ENCODE measurements at places on chromosomes 3 and 15. TPM values are rescaled to one million over a fixed set of nuclear protein-coding genes. Genes with fewer than 3 reads are reported as not detected.

Gene CLDN16
- 4.8 TPM for total RNA-seq

Gene FETUB
- total RNA-seq, result not detected

Gene NR1I2
- total RNA-seq, result 6.0 TPM

- no peak overlapping the region for H3K27ac ChIP-seq
- no peak overlapping the region for H3K4me3 ChIP-seq
- H3K27me3 ChIP-seq, result no peaks in the 10 kb centered on the region
Measured at GRCh38 chr3:177410730-177411129, 213.4 kb upstream of the TBL1XR1 start.

Gene MYLK
- 10.7 TPM for total RNA-seq

DNA sequence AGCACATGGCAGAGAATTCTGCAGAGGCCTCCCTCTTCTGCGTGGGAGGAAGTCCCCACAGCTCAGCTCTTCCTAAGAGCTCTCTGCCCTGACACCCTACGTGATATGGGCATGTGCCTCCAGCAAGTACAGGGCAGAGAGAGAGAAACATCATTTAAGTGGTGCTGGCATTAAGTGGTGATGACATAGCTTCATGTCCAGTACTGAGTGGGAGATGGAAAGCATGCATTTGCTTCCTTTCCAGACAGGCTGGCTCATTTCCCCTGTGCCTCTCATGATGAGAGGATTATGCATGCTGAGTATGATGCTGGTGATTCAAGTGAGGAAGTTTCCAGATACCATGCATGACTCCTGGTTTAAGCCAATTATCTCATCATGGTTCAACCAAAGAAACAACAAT lies 26.9 kb downstream of the BFSP2 start:
- H3K4me3 ChIP-seq, result no peak overlapping the region
- H3K27ac ChIP-seq, result no peak overlapping the region
- peaks cover 5% of the 10 kb centered on the region for H3K36me3 ChIP-seq
- H3K27me3 ChIP-seq, result peaks cover 68% of the 10 kb centered on the region
- H3K4me1 ChIP-seq, result no peaks in the 10 kb centered on the region
- DNase-seq, result no peak

Gene LRRC31
- total RNA-seq, result 2.8 TPM

GRCh38 chr3:50675179-50676030 lies 678 bp downstream of the DOCK3 start:
- no peaks in the 10 kb centered on the region for H3K36me3 ChIP-seq
- no peak overlapping the region for H3K4me3 ChIP-seq

Gene DLL4
- total RNA-seq, result not detected

Gene LEKR1
- 5.1 TPM for total RNA-seq

- H3K27me3 ChIP-seq, result no peaks in the 10 kb centered on the region
- no peaks in the 10 kb centered on the region for H3K4me1 ChIP-seq
- no peak for DNase-seq
Measured at GRCh38 chr15:31605467-31605931, 278.9 kb downstream of the KLF13 start.

GRCh38 chr3:179072100-179072438 lies 460 bp upstream of the ZMAT3 start:
- peaks cover 26% of the 10 kb centered on the region for H3K4me1 ChIP-seq
- peak; percentile 22 for DNase-seq
- peak overlapping the region; percentile 69 for H3K27ac ChIP-seq
- H3K36me3 ChIP-seq, result peaks cover 16% of the 10 kb centered on the region
- no peaks in the 10 kb centered on the region for H3K27me3 ChIP-seq

DNA sequence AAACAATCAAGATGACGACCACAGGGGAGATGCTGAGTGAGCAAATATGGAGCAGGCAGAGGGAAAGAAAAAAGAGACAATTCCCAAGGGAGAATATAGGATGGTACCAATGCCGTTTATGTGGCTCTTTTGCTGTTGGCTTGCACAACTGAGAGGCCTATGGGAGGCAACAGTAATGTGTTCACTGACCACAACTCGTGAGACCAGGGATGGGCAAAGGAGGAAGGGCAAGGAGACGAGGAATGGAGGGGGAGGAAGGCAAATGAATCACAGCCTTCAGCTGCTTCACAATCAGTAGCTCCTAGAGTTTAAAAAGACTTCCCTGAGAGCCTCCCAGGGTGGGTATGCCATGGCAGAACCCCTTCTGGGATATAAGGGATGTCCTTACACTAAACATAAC lies 131.5 kb downstream of the SLC9A9 start:
- peaks cover 32% of the 10 kb centered on the region for H3K27me3 ChIP-seq
- no peak for DNase-seq
- H3K27ac ChIP-seq, result no peak overlapping the region
- H3K36me3 ChIP-seq, result no peaks in the 10 kb centered on the region
- H3K4me1 ChIP-seq, result no peaks in the 10 kb centered on the region

DNA sequence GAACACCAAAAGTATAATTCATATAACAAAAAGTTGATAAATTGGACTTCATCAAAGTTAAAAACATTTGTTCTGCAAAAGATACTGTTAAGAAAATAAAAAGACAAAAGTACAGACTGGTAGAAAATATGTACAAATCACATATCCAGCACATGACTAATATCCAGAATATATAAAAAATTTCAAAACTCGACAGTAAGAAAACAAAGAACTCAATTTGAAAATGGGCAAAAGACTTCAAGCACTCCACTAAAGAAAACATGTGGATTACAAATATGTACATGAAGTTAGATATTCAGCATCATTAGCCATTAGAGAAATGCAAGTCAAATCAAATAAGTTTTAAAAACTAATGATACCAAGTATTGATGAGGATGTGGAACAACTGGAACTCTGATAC lies 6.7 kb downstream of the GK5 start:
- H3K4me3 ChIP-seq, result no peak overlapping the region
- H3K36me3 ChIP-seq, result peaks cover 3% of the 10 kb centered on the region
- no peak overlapping the region for H3K27ac ChIP-seq

GRCh38 chr15:63675263-63675662 lies 78.1 kb downstream of the FBXL22 start:
- no peaks in the 10 kb centered on the region for H3K27me3 ChIP-seq
- DNase-seq, result no peak
- no peaks in the 10 kb centered on the region for H3K4me1 ChIP-seq

- H3K4me3 ChIP-seq, result no peak overlapping the region
- no peaks in the 10 kb centered on the region for H3K27me3 ChIP-seq
- no peaks in the 10 kb centered on the region for H3K36me3 ChIP-seq
- DNase-seq, result no peak
- no peak overlapping the region for H3K27ac ChIP-seq
Measured at GRCh38 chr3:144875211-144875610, 903.6 kb downstream of the DIPK2A start.

Gene C3orf49
- total RNA-seq, result not detected

GRCh38 chr3:171460725-171461524 lies 720 bp upstream of the TNIK start:
- peak overlapping the region; percentile 85 for H3K27ac ChIP-seq
- H3K27me3 ChIP-seq, result no peaks in the 10 kb centered on the region
- H3K36me3 ChIP-seq, result peaks cover 39% of the 10 kb centered on the region
- peak overlapping the region; percentile 97 for H3K4me3 ChIP-seq

- no peak overlapping the region for H3K27ac ChIP-seq
- no peak for DNase-seq
- no peaks in the 10 kb centered on the region for H3K27me3 ChIP-seq
- H3K4me1 ChIP-seq, result peaks cover 25% of the 10 kb centered on the region
- H3K4me3 ChIP-seq, result no peak overlapping the region
- H3K36me3 ChIP-seq, result no peaks in the 10 kb centered on the region
Measured at GRCh38 chr3:23000371-23000770, 202.8 kb upstream of the UBE2E2 start.

GRCh38 chr3:42090973-42091731 lies at the start of gene TRAK1:
TSS of gene TRAK1 (plus strand) at chr3:42091357. CDS start at chr3:42091470, 113 bp downstream.
- no peaks in the 10 kb centered on the region for H3K36me3 ChIP-seq
- no peak for DNase-seq
- H3K4me1 ChIP-seq, result no peaks in the 10 kb centered on the region
- no peaks in the 10 kb centered on the region for H3K27me3 ChIP-seq
- H3K4me3 ChIP-seq, result no peak within 1 kb of the TSS

Gene UBA5
- 66.6 TPM for total RNA-seq

GRCh38 chr3:51709004-51709420 lies 2.1 kb downstream of the GRM2 start:
- H3K36me3 ChIP-seq, result no peaks in the 10 kb centered on the region
- H3K4me3 ChIP-seq, result no peak overlapping the region
- H3K4me1 ChIP-seq, result no peaks in the 10 kb centered on the region
- H3K27me3 ChIP-seq, result peaks cover 1% of the 10 kb centered on the region
- H3K27ac ChIP-seq, result no peak overlapping the region

Gene SOX2
- 0.39 TPM for total RNA-seq

- no peak for DNase-seq
- no peaks in the 10 kb centered on the region for H3K27me3 ChIP-seq
- peak overlapping the region; percentile 91 for H3K27ac ChIP-seq
- peak overlapping the region; percentile 56 for H3K4me3 ChIP-seq
- H3K4me1 ChIP-seq, result peaks cover 26% of the 10 kb centered on the region
Measured at GRCh38 chr15:101167411-101167752, 84.5 kb downstream of the CHSY1 start.

Gene SPINK8
- not detected for total RNA-seq

DNA sequence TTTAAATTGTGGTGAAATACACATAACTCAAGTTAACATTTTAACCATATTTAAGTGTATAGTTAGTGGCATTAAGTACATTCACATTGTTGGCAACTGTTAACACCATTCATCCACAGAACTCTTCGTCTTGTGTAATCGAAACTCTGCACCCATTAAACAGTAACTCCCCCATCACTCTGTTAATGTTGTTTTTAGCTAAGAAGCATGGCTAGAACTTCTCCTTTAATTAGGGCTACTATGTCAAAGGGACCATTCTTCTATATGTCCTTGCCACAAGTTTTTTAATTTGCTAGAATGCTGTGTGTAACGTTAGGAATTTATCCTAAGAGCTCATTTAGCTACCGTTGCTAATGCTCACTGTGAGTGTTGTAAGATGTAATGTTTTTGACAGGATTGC lies 60.6 kb downstream of the MAP2K5 start:
- no peaks in the 10 kb centered on the region for H3K4me1 ChIP-seq
- H3K27ac ChIP-seq, result no peak overlapping the region
- DNase-seq, result no peak
- no peak overlapping the region for H3K4me3 ChIP-seq
- H3K36me3 ChIP-seq, result no peaks in the 10 kb centered on the region

DNA sequence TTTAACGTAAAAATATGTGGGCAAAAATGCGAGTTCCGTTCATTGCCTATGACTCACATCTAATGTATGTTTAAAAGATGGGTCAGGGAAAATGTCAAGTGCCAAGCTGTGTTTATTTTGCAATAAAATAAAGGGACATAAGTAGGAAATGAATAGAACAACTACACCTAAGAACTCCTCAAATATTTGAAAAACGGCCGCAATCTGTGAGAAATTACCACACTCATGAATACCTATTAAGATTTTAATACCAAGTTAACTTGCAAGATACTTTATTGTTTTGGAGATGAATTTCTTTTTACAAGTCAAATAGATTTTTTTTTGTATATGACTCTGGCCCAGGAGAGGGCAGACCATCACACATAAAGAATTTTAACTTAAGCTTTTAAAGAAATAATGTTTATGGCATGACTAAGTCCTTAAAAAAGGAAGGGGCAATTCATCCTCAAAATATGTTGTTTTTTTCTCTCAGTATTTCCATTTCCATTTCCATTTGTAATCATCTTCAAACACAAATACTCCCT lies 152.7 kb downstream of the SUCNR1 start:
- no peaks in the 10 kb centered on the region for H3K27me3 ChIP-seq
- peaks cover 56% of the 10 kb centered on the region for H3K4me1 ChIP-seq
- H3K4me3 ChIP-seq, result no peak overlapping the region
- H3K36me3 ChIP-seq, result peaks cover 8% of the 10 kb centered on the region

Gene DUOXA2
- not detected for total RNA-seq

DNA sequence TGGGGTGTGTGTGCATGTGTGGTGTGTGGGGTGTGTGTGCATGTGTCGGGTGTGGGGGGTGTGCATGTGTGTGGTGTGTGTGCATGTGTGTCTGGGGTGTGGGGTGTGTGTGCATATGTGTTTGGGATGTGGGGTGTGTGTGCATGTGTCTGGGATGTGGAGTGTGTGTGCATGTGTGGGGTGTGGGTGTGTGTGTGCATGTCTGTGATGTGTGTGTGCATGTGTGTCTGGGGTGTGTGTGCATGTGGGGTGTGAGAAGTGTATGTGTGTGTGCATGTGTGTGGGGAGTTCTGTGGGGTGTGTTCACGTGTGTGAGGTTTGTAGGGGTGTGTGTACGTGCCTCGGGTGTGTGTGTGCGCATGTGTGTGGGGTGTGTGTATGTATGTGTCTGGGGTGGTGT lies 6.7 kb upstream of the OCA2 start:
- no peak overlapping the region for H3K27ac ChIP-seq
- no peak for DNase-seq
- no peaks in the 10 kb centered on the region for H3K36me3 ChIP-seq
- H3K27me3 ChIP-seq, result no peaks in the 10 kb centered on the region

Gene GHSR
- not detected for total RNA-seq

DNA sequence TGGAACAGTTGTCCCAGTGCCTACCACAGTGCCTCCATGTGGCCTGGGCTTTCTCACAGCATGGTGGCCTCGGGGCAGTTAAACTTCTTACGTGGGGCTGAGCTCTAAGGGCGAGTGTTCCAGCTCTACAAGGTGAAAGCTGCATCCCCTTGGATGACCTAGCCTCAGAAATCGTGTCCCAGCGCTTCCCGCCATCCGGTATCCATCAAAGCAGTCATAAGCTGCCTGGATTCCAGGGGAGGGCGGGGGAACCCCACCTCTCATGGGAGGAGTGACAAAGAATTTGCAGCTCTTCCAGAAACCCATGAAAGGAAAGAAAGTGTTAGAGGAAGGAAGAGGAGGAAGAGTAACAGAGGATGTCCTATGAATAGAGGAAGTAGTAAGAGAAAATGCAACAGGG lies 45.8 kb upstream of the CCDC174 start:
- no peak overlapping the region for H3K4me3 ChIP-seq
- H3K36me3 ChIP-seq, result no peaks in the 10 kb centered on the region
- DNase-seq, result no peak
- peaks cover 82% of the 10 kb centered on the region for H3K27me3 ChIP-seq

Gene CCDC54
- not detected for total RNA-seq

DNA sequence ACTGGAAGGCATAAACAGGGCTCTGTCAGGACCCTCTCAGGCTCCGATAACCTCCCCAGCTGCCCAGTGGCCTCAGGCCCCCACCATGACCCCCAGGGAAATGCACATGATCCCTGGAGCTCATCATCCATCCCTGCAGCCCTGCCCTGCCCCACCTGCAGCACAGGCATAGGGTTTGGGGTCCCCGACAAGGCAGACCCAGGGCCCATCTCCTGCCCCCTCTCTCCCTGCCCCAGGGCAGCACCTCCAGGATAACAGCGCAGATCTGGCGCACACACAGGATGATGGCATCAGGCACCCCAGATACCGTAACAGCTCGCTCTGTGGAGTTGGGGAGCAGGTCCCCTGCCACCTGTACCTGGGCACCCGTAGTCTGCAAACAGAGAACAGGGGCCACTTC lies 4.5 kb downstream of the GPR62 start:
- DNase-seq, result no peak
- H3K27ac ChIP-seq, result no peak overlapping the region
- H3K27me3 ChIP-seq, result peaks cover 7% of the 10 kb centered on the region
- no peaks in the 10 kb centered on the region for H3K36me3 ChIP-seq
- H3K4me1 ChIP-seq, result no peaks in the 10 kb centered on the region

GRCh38 chr3:41710646-41711388 lies 251.1 kb downstream of the ULK4 start:
- no peaks in the 10 kb centered on the region for H3K27me3 ChIP-seq
- DNase-seq, result no peak
- no peaks in the 10 kb centered on the region for H3K36me3 ChIP-seq
- peaks cover 8% of the 10 kb centered on the region for H3K4me1 ChIP-seq

GRCh38 chr3:120907659-120908029 lies 361 bp upstream of the STXBP5L start:
- H3K36me3 ChIP-seq, result peaks cover 4% of the 10 kb centered on the region
- DNase-seq, result no peak

Data from Calu3 (cell line).